Stimulated activated CD8-positive, alpha-beta memory T cell treated with anti-CD3 and anti-CD28 coated beads, Interleukin-7, amount 100 ng/mL, for 1 hour (primary cell): ENCODE measurements at places on chromosomes 4 and X.

DNA sequence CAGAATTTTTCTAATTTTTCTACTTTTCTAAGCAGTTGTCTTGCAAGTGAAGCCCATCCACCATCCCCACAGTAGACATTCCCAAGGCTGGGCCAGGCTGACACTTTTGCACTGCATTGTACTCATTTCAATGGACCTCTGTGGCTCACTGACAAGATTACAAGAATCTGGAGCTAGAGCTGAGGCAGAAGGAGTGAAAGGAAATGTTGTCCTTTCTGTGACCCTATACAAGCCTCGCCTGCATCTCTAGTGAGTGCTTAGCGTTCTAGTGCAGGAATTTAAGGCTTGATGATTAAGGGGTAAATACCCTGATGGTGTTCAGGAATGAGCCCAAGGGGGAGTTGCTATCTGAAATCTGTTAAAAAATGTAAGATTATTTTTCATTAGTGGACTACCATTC is 6.3 kb downstream of the MAGED1 start:
- DNase-seq = no peak

DNA sequence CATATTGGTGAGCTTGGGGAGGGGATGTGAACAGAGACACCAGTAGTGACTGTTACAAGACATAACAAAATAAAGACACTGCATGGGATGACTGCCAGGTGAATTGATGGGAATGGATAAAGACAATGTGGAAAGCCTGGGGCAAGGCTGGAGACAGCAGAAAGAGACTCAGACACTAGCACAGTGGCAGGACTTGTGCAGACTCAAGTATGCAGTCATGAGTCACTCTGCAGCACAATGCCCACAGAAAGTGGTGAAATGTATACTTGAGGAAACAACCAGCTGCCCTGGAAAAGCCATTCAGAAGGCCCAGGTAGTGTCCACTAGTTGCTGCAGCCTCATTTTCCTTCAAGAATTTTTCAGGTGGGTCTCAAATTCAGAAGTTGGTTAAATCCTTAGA is 452.3 kb downstream of the MID1IP1 start:
- no peak for DNase-seq

DNA sequence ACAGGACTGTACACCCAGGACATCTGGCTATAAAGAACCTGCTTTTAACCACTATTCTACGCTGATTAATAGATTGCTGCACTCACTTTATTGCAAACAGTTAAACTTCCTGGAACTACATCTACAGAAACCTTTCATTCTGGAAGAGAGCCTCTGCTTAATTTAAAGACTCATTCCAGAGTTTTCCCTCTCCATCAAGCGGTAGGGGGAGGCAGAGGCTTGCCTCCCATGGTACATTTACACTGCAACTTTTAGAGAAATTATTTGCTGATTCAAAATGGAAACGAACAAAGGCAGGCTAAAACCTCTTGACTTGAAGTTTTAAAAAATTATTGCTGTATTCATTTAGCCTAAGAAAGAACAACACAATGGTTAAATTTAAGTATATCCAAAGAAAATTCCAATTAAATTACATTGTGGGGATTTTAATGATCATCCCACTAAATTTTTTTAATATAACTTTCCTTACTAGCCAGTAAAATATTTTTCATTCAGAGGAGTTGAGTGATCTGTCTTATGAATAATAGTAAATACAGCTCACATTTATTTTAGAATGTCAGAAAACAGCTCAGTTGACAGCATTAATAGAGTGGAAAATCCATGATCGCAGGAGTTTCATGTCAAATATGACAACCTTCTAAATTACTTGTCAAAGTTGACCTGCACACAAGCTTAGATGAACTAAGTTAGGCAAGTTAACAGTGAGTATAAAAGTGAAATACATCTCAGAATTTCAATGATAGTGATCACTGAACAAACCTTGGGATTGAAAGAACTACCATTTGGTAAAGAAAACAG is 46.3 kb upstream of the PCDH10 start:
- DNase-seq = no peak

DNA sequence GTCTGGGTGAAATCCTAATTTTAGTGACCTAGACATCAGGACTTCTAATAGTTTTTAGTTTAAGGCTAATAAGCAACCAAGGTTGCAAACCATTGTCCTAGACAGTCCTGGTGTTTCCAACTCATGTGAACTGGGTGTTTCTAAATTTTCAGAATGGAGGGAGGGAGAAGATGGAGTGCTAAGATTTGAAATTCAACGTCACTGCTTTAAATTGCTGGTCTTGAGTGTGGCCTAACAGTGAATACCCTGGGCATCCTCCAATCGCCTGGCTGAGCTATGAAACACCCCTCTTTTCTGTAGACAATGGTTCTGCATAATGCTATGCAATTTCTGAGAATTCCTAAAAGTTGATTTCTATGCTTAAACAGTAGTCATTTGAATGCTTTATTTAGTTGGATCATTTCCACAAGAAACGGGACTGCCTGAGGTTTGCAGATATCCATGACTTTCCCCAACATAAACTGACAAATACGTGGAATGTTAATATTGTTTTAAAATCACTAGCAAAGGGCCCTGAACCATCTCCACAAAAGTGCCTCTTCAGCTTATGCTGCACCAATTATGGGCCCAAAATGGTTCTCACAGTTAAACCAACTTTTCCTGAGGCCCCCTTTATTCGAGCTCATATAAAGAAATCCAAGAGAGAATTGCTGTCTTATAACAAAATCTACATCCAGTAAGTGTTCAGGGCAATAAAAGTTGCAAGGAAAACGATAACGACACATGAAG is 1.1 kb downstream of the FBXL5 start:
- no peak for DNase-seq

DNA sequence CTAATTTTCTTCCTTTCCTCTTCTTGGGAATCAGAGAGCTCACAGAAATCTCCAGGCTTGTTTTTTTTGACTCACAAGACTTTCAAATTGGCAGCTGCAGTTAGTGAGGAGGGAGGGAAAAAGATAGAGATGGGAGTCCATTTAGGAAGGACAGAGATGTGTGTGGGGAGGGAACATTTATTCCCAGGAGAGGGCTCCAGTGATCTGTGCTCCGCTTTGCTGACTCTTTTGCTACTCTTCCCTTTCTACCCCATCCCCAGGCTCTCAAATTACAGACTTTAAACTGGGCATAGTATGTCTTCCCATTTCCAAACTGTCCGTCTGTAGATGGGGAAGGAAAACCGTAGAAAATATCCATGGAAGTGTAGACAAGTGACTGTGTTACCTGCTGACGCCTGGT is 39.1 kb upstream of the UCP1 start:
- DNase-seq = no peak

- DNase-seq = no peak
Measured at GRCh38 chr4:152513078-152513477, 22.8 kb downstream of the FBXW7 start.

DNA sequence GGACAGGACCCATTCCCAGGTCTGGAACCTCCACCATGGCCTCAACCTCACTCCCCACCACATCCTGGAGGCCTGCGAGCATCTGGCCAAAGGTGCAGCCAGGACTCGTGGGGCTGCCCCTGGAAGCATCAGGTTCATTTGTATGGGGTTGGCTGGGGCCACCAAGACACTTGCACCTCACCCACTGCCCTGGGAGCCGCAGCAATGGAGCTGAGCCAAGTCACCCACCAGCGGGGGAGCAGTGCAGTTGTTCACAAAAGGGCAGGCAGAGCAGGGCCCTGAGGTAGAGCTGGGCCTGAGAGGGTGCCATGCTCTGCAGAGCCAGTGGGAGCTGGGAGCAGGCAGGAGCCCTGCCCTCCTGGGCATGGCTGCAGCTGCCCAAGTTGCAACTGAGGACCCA is 163.5 kb downstream of the FAM47A start:
- DNase-seq = no peak

- no peak for DNase-seq
Measured at GRCh38 chr4:85565761-85566480, 91.0 kb downstream of the ARHGAP24 start.

DNA sequence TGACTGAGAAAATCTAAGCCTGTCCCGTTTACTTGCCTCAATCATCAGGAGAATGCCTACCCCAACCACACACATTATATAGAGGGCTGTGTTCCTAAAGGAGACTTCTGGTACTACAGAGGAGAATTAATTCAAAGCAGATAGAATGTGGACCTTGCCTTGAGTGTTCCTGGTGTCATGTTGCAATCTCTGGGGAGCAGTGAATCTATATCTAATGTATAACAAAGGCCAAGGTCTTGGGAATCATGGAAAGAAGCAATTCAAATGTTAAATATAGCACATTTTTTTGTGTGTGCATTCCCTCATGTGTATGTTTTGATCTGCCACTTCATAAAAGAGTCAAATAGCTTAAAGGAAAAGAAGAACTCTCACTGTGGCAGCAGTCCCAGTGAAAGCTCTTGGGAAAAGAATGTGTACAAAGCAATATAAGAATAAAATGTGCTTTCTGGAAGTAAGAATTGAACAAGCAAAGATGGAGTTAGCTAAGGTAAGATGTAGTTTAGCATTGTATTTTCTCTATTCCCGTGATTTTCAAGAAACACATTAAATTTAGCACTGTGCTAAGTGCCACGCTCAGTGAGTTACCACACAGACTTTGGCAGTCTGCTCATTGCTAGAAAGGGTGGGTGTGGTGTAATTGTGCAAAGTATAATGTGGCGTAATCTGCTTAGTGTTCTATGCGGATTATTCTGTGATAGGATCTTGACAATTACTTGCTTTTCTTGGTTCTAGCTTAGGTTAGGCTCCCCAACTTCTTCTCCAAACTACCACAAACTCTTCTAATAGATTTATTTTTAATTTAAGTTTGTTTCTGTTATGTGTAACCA is 13.7 kb downstream of the ADH6 start:
- DNase-seq = no peak

GRCh38 chr4:112604589-112604988 is 32.1 kb downstream of the ZGRF1 start:
- no peak for DNase-seq

DNA sequence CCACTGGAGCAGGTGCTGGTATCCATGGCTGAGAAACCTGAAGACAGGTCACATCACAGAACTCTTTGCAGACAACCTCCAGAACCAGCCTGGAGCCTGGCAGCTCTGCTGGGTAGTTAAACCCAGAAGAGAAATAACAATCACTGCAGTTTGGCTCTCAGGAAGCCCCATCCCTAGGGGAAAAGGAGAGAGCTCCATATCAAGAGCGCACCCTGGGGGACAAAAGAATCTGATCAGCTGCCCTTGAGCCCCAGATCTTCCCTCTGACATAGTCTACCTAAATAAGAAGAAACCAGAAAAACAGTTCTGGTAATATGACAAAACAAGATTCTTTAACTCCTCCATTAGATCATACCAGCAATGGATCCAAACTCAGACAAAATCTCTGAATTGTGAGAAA is 823.2 kb upstream of the FRG1 start:
- DNase-seq = no peak

- DNase-seq = no peak
Measured at GRCh38 chr4:6480534-6481088, 8.2 kb upstream of the PPP2R2C start.

DNA sequence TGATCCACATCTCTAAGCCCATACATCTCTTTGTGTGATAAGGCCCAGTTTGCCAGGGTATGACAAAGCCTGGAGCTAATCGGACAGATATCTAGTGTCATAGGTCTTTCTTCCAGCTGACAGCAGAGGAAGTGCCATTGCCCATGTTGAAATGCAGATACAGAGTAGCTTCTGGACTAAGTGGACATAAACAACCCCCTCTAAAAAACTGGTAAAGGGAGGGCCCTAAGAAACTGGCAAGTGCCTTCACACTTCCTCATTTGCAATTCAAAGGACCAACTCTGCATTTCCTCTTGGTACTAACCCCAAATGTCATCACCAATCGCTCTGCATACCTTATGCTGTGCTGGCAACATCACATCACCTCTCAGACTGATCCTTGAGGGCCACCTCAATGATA is 20.8 kb downstream of the ARHGEF6 start:
- DNase-seq = no peak

DNA sequence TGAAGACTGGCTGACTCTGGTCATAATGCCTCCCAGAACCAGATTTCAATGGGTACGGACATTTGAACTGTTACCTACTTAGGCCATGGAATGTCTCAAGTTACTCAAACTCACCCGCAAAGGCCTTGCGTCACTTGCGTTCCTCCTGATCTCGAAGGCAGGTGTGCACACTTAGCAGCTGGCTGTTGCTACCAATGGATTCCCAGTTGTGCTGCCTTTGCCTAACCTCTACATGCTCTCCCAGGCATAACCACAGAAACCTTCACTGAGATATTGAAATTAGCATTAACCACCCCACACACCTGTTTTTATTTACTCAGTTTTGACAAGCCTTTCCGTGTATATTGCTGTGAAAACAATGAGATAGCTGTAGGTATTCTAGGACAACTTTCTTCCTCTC is 2.8 kb downstream of the ERVMER34-1 start:
- no peak for DNase-seq

DNA sequence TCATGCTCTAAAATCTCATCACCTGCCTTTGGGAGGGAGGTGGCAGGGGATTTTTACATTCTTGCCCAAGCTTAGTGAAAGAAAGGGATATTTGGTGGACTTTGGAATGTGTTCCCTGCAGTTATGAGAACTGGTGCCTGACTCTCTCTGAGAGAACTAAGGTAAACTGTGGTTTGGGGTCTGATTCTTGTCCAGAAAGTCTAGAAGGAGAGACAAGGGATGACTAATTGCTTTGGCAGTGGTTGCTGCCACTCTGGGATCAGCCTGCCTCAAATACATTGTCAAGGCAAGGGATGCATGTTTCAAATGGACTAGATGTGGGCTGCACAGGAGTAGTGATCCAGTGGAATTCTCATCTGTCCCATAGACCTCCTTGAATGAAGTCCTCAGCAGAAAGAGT is 115.2 kb downstream of the DDIT4L start:
- no peak for DNase-seq

GRCh38 chr4:44121210-44121609 is 327.4 kb downstream of the KCTD8 start:
- DNase-seq = no peak

DNA sequence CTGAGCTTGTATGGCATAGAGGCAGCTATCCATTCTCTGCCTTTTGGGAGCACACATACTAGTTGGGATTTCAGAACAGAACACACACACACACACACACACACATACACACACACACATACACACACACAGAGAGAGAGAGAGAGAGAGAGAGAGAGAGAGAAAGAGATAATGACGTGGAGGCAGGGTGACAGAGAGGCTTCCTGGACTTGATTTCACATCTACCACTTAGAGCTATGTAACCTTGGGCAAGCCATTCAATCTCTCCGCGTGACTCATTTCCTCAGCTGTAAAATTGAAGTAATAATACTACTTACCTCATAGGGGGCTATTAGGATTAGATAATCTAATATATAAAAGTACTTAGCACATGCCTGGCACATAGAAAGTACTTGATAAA is 12.3 kb upstream of the GRIA3 start:
- no peak for DNase-seq

DNA sequence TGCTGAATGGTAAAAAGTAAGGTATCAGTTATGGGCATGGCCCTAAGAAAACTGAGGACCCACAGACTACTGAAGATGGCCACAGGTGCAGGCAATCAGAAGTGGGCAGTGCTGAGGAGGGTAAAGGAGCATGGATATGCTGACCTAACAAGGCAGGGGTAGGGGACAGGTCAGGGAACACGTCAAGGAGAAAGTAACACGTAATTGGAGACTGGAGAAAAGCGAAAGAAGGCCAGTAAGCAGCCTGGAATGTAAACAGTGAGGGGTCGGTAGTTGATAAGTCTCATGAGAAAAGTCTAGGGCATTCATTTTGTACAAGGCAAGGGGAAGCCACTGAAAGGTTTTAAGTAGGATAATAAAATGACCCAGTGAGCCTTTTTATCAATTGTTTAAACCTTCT is 153.3 kb downstream of the PRDM5 start:
- no peak for DNase-seq
